ENCODE measurements at places on chromosomes 5 and 9.

GRCh38 chr5:29547236-29547865 is 1646.1 kb upstream of the CDH6 start:
- no peak for DNase-seq

- no peak for DNase-seq
These were observed 8.3 kb upstream of the DDX41 start for GRCh38 chr5:177524941-177525655.

DNA sequence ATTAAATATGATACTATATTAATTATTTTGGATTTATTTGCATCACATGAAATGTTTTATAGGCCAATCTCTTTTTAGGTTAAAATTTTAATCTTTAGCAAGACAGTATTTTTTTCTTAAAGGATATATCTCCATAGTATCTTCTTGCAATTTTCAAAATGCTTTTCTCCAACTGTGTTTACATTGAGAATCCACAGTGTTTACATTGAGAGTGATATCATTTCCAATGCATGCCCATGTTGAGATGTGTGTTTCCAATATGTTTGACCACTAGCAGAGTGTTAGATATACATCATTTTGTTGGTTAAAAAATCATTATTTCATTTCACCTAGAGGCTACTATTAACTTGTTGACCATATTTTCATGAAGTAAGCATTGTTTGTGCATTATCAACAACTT is 17.3 kb downstream of the VCAN start:
- no peak for DNase-seq

DNA sequence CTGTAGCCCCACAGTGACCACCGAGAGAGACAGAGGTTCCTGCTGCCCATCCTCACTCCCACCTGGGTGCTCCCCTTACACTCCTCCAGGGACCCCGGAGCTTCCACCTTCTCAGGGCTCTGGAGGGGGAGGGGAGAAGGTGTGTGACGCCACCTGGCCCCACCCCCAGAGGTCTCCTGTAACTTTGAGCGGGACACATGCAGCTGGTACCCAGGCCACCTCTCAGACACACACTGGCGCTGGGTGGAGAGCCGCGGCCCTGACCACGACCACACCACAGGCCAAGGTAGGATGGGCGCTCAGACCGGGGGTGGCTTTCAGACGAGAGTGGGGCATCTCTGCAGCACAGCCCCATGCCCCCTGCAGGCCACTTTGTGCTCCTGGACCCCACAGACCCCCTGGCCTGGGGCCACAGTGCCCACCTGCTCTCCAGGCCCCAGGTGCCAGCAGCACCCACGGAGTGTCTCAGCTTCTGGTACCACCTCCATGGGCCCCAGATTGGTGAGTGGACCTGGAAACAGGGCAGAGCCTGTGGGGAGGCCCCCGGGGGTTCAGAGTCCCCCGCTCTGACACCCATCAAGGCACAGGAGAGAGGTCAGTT is 4.5 kb downstream of the MAMDC4 start:
- DNase-seq: no peak

DNA sequence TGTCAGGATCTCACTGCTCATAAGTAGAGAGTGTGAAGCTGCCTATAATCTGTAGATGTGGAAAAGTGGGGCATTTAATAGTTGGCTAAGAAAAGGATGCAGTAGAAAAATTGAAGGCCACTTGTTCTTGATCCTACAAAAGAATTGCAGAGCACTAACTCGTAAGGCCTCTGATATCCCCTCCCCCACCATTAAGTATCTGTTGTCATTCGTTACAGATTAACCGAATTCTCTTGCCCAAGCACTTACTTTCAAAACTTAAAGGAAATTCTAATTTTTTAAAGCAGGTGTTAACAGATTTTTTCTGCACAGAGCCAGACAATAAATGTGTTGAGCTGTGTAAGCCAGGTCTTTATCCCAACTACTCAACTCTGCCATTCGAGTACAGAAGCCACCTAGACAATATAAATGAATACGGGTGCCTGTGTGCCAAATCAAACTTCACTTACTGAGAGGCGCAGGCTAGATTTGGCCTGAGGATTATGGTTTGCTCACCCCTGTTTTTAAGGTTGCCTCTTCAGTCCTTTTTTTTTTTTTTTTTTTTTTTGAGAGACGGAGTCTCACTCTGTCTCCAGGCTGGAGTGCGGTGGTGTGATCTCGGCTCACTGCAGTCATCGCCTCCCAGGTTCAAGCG is 234.8 kb downstream of the RFK start:
- no peak for DNase-seq

GRCh38 chr9:137108608-137109249 is 5.8 kb downstream of the DPP7 start:
- DNase-seq: no peak

- DNase-seq: no peak
These were observed 414.9 kb downstream of the CYLC2 start for GRCh38 chr9:103410059-103410458.

- DNase-seq: no peak
These were observed 28.1 kb downstream of the NIPBL start for GRCh38 chr5:36904677-36905076.

DNA sequence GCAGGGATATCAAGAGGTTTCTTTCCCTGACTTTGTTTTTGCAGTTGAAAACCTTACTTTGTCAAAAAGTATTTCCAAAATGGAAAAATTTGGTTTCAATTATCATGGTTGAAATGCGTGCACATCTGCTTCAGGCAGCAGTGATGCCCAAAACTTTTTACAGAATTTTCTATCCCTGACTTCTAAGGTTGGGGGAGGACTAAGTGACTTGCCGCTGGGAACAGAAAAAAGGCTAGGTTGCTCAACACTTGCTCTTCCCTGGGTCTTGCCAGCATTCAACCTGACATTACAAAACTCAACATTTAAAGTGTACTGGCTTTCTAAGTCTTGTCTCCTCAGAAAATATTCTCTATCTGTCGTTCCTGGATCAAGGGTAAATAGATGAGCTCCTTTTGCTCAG is 4.7 kb downstream of the KLHL3 start:
- peak; percentile 85 for DNase-seq

- no peak for DNase-seq
These were observed 17.6 kb downstream of the PSAT1 start for GRCh38 chr9:78314550-78314949.

- no peak for DNase-seq
These were observed 72.3 kb downstream of the NIPSNAP3B start for GRCh38 chr9:104836235-104836634.

DNA sequence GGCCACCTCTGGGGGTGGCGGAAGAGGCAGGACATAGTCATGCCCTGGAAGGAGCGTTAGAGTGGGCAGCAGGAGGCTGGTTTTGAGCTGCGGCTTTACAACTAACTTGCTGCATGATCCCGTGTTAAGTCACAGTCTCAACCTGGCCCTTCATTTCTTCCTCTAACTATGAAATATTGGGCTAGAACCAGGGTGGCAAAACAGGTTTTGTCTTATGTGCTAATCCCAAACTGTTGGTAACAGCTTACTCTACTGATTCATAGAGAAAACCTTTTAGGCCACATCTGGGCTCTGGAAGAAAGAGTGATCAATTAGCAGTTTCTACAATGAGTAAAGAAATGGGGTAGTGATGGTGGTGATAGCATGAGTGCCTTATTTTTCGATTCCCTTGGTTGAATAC is 74.1 kb upstream of the CLINT1 start:
- no peak for DNase-seq

DNA sequence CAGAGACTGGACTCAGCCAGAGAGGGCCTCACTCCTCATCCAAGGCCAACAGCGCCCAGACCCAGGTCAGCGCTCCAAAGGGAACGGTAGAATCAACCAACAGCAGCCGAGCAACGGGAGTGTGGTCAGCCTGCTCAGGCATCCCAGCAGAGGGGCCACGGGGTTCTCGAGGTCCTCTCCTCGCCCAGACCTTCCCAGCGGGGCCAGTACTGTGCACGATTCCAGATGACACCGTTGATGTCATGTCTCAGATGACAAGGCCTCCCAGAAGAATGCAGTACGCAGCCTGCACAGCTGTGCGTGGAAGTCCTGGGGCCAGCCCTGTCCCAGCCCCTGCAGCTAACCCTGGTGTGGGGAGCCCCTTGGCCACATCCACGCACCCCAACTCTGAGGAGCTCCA is 141.0 kb upstream of the PPP1R26 start:
- DNase-seq: no peak

GRCh38 chr5:134411228-134411545 is 494 bp downstream of the CDKN2AIPNL start:
- no peak for DNase-seq

DNA sequence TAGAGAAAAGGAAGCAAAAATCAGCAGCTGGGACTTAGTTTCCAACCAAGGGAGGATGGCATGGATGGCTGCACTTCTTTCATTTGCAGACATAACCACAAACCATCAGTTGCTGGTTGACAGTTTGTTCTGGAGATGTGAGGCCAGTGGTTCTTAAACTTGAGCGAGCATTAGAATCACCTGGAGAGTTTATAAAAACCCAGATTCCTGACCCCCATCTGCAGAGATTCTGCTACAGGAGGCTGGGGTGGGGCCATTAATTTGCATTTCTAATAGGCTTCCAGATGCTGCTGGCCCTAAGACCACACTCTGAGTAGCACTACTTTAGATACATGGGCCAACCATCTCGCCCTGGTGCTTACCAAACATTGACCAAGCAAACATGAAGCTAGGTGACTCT is 60.8 kb downstream of the MARCHF3 start:
- no peak for DNase-seq

DNA sequence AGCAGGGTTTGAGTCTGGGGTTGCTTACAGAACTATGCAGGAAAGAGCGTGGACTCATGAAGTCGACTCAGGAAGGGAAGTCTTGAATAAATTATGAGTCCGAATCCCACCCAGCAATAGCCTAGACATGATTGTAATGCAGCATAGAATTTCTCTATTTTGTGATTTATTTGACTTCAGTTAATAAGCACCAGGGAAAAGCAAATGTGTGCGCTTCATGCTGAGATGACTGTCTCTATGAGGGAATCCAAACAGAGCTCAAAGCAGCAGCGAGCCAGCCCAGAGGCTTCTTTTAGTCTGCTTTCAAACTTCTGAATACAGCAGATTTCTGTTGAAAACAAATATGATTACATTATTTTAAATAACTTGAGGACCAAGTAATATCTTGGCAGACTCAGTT is 188.0 kb downstream of the SEMA6A start:
- DNase-seq: no peak

DNA sequence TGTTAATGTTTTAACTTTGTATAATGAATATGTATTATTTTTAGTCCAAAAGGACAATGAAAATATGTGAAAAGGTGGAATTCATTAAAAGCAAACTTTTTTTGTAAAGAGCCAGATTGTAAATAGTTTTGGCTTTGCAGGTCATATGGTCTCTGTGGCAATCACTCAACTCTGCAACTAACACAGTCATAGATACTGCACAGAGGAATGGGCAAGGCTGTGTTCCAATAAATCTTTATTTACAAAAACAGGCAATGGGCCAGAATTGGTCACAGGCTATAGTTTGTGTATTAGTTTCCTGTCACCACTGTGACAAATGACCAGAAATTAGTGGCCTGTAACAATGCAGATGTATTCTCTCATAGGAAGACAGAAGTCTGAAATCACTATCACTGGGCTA is 125.4 kb upstream of the PTCH1 start:
- peak; percentile 11 for DNase-seq

GRCh38 chr5:170508660-170509347 is 5.0 kb downstream of the KCNIP1 start:
- DNase-seq: no peak

- DNase-seq: no peak
These were observed 5.1 kb downstream of the NRARP start for GRCh38 chr9:137296670-137297664.

DNA sequence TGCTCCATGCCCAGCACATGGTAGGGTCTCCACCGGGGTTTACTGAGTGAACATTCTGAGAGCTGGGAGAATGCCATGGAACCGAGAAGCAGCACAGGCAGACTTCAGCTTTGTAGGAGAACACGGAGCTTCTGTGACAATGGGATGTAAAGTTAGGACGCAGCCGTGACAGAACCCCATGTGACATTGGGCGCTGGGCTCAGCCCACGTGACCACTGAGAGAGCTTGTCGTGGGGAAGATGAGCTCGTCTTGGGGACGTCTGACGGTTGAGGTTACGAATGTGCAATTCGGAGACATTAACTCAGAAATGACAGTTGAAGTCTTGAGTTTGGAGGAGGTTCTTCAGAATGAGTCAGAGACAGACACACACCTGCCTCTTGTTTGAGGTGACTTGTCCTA is 13.5 kb downstream of the SDHA start:
- DNase-seq: no peak

DNA sequence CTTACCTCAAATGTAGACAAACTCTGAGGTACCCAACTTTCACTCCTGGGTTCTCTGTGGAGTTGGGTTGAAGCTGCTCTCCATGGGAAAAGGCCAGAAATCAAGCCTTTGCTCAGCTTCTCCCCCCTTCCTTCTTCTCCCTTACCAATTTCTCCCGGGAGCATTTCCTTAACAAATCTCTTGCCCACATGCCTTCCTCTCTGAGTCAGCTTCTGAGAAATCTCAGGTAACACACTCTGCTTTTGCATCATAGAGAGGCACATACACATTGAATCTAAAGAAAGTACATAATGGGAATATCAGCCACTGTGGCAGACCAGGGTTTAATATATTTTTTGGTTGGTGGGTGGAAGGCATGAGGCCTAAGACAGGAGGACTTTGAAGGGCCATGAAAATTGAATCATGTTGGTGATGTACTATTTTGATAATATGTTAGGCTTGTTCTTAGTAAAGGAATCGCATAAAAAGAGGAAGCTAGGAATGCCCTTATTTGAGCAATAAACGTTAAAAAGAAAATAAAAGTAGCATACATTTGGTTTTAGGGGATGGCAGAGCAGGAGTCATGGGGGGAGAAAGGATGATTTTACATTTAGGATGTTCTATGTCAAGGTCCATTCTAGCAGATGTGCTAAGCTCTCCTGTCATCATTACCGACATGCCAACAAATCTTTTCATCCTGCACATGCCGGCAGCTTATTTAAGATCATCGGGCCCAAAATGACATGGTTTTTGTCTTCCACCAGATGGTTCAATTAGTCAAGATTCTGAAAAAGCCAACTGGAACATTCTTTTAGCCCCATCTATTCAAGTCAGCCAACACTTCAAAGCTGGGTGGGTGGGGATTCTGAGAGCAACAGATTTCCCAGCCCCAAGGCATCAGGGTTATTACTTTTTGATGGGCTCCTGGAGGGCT is 199.5 kb upstream of the CLINT1 start:
- no peak for DNase-seq

- DNase-seq: peak; percentile 7
These were observed 249.6 kb upstream of the EDIL3 start for GRCh38 chr5:84634256-84634655.

DNA sequence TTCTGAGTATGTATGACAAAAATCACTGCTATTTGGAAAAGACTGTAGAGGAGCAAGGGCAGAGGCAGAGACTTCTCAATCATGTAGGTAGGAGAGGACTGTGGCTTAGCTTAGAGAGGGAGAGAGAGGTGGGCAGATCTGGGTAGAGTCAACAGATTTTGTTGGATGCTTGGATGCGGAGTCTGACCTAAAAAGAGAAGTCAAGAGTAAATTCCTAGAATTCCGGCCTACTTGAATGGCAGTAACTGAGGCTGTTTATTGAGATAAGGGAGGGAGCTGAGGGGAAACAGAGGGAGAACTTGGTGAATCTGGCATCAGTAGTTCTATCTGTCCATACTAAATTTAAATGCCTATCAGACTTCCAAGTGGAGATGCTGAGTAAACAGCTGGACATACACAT is 2.4 kb downstream of the TICAM2 start:
- DNase-seq: no peak

GRCh38 chr5:69167493-69167855 is 524 bp downstream of the CCNB1 start:
- DNase-seq: no peak

Data from AG10803 (cell line).